ENCODE measurements at places on chromosomes 1 and 21.
A peak's percentile ranks its signal among the peaks of the same experiment; 100 is the strongest.

DNA sequence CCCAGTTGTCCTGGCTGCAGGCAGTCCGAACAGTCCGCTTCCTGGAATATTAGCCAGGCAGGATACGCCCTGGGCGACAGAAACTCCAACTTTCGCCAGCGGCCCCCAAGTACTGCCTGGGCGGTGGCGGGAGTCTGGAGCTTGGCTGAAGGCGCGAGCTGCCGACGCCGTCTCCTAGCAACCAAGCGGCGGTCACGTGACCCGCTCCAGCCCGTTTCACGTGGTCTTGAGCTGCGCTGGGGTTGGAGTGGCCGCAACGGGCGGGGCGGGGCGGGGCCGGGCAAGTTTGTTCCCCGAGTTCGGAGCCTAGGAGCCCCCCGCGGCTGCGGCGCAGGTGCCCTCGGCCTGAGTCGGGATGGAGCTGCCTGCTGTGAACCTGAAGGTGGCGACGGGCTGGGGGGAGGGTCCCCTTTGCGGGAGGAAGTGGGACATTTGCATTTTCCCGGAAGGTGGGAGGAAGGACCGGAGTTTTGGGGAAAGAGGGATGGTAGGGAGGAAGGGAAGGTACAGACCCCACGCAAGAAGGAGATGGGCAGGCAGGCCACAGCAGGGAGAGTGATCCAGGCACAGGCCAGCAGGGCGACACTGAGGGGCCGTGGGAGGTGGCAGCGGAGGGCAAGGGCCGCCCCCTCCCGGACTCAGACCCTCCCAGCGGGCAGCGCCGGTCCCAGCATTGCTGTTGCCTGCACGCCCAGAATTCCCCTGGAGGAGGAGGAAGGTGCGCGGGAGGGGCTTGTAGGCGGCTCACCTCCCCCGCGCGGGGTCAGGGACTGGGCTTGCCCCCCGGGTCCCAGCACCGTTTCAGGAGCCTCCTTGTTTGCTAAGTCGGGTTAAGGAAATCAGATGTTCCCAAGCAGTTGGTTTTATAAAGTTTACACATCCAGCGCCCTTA is at the start of gene AGTRAP:
Gene AGTRAP (plus strand): TSS at position 283 of the 892 bp plus-strand sequence. CDS start 73 bp downstream, at position 356.
- DNase-seq, result peak; percentile 97

DNA sequence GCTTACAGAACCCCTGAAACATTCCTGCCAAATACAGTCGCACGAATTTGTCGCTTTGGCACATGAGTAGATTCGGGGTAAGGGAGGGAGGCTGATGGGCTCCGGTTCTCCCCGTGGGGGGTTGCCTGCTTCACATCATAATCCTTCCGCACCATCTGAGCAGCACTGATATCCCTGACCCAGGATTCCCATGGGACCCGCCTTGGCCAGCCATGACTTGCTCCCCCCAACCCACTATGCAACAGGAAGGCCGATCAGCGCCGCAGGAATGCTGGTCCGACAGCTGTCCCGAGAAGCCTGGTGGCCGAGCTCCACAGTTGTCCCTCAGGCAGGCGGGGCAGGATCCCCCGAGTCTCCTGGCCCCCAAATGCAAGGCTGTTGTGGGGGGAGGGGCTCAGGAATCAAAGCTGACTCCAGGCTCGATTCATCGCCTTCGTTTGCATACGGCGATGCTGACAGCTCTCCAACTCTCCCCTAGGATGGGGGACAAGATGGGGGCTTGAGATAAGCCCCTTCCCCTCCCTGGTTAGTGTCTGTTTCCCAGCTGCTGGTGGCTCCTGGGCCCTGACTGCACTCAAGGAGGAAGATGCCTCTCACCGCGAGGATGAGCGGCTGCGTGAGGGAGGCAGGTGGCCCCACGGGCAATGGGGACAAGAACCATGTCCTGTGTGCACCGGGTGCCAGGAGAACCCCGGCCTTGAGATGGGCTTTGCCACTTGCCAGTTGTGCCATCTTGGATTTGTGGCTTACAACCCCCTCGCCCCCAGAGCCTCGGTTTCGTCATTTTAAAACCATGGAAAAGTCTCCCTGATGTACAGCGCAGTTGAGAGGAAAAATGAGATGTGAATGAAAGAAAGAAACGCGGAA is 9.3 kb downstream of the DRAXIN start:
- DNase-seq, result no peak

DNA sequence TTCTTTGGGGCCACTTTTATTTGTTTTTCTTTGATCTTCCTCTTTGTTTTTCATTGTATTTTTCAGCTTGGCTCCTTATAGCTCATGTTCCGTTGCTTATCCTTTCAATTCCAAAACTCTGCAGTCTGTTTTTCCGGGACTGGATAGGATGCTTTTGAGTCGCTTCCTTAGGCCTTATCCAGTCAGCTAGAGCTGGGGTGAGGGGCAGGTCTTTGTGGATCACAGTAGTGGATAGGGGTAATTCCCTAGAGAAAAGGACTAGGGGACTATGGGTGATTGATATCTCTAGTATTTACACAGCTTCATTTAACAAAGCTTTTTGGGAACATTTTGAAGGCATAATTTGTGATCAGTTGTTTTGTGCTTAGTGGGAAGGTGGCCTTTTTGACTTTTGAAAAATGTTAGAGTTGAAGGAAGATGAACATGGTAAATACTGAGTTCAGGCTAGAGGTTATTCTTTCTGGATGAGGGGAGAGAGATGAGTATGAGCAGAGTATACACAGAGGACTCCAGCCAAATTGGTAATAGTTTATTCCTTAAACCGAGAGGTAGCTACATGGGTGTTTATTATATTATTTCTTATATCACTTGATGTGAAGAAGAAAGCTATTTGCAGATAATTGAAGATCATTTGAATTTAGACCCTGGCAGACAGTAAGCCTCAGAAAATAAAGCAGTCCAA is 22.5 kb downstream of the CEP350 start:
- no peak for DNase-seq

DNA sequence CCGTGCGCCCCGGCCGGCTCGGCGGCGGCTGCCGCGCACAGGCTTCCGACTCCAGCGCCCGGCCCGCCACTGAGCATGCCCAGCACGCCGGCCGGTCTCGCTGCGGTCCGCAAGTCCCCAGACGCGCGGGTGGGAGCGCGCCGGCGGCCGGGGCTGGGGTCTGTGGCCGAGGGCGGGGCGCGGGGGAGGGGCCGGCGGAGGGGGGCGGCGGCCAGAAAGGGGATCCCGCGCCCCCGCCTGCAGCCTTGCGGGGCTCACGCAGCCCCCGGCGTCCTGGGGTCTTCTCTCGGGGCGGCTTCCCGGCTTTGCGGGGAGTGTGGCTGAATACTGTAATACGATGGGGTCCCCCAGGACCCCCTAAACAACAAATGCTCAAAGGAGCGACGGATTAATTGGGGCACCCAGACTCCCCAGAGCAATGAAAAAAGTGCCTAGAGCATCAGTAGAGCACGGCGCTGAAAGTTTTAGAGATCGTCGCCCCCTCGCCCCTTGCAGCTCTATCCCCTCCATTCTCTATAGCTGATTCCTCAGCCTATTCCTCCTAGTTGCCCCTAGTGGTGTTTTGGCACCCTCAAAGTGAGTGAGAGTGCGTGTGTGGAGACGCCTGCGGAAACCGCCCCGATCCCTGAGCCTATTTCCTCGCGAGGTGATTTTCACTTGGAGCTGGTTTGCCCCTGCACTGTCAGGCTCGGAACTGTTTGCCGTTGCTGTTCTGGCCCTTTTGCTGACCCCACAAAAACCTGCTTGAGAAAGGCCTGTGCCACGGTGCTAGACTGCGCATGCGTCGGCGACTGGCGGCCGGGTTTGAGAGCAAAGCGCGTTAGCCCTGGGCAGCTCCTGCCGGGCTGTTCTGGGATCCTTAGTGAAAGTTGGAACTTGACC is at the start of gene VAV3:
Gene VAV3 (minus strand): TSS at position 71 of the 882 bp plus-strand sequence. CDS start 311 bp downstream, outside the sequence.
- peak; percentile 52 for DNase-seq

GRCh38 chr1:102435483-102435882 is 438.8 kb upstream of the OLFM3 start:
- DNase-seq, result no peak

DNA sequence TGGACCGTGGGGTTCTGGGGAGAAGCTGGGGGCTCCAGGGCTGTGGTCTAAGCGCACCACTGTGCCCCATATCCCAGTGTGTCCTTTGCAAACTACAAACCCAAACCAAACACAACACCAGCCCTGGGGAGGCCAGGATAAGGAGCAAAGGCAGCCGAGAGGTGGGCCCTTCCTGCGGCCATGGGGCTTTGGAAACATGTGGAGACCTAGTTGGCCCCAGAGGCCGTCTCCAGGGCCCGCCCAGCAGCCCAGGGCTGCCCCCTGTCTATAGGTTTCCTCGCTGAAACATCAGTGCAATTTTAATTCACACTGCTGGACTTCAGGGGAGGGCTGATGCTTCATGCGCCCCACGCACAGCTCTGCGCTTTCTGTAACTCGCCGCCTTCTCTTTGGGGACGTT is 61.3 kb downstream of the PRDM16 start:
- DNase-seq, result no peak

GRCh38 chr1:35866991-35867390 is 16.0 kb upstream of the AGO1 start:
- DNase-seq, result no peak

- no peak for DNase-seq
Measured at GRCh38 chr1:246526915-246527314, 19.8 kb upstream of the SMYD3 start.

GRCh38 chr1:35532497-35533223 is 24.5 kb downstream of the KIAA0319L start:
- no peak for DNase-seq

- no peak for DNase-seq
Measured at GRCh38 chr1:38908821-38909220, 27.4 kb upstream of the GJA9 start.

DNA sequence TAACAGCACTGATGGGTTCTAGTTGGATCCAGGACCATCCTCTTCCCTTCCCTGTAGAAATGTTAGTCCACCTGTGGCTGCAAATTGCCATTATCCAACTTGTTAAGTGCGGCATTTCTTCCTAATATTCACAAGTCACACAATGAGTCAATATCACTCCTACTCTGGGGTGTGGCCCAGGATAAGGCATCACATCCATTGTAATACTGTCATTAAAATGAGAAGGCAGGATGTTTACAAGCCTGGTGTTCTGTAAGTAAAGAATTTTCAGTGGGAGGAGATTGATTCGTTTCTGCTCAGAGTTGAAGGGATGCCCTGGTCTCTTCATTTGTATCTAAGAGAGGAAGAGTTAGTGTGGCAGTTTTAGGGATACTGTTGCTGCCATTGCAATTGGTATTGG is 18.1 kb upstream of the ARHGAP29 start:
- no peak for DNase-seq

DNA sequence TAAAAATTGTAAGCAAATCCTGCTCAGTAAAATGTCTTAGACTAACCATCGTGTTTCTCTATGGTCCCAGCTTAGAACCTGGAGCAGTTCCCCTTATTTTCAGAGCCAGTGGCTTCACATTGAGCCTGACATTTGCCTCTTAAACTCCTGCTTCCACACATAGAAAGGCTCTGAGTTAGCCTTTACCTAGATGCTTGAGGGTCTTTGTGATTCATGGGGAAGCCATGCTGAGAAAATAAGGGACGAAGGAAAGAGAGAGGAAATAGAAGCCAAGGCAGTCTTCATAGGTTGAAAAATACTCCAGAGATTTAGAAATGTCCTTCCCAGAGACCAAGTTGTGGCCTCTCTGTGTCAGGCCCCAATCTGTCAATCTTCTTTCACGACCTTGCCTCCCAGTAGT is 16.1 kb upstream of the RBBP5 start:
- DNase-seq, result no peak

GRCh38 chr1:182080955-182081582 is 19.6 kb upstream of the ZNF648 start:
- peak; percentile 52 for DNase-seq

DNA sequence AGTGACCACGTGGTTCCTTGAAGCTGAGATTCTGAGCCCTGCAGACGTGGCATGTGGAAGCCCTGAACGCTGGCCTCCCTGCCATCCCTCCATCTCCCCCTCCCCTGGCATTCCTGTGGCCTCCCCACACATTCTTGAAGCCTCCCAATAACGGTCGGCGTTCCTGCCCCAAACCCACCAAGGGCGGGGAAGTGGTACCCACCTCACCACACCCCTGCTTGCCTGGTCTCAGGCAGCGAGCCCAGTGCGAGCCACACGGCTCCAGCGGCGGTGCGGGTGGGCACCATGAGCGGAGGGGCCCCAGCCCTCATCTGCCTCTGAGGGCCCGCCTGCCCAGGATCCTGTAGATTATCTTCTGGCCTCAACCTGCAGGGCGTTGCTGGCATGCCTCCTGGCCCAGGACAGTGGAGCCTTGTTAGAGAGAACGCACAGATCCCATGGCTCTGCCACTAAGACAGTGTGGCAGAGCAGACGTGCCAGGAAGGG is 20.6 kb upstream of the PRELP start:
- DNase-seq, result no peak

DNA sequence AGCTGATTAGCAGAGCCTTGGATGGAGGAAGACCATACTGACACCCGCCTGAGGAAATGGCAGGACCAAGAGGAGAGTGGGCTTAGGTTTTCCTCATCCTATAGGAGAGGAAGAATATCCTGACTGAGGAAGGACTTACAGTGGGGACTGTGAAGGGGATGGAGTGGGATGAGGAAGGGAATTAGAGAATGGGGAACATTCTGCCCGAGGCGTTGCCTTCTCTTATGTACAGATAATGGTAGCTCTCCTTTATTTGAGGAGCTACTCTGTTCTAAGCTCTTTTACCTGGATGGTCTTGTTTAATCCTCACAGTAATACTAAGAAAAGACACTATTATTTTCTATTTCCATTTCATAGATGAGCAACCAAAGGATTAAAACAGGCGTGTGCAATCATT is 56.0 kb downstream of the OLFML3 start:
- no peak for DNase-seq

GRCh38 chr1:29708381-29708780 is 472.1 kb downstream of the PTPRU start:
- no peak for DNase-seq

DNA sequence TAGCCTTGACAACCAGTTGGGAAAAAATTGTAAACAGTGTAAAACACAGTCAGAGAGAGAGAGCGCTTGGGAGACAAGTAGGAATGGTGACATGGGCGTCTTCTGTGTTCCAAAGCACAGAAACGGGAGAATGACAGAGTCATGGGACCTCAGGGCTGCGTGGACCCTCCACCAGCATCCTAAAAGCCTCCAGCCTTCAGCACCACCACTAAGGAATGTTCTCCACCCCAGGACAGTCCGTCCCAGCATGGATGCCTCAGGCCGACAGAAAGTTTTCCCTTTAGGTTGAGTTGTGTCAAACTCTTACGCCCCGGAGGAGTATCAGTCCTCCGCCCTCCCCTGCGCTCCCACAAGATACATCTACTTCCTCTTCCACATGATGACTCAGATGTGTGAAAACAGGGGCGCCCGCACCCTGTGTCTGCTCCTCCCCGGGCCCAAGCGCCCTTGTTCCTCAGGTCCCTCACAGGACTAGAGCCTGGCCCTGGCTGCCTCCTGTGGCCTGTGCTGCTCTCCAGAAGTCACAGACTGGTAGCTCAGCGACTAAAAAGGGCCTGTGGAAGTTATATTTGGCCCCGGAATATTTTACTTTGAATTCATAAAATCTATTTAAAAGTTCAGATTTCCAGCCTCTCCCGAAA is 63.9 kb upstream of the EFHD2 start:
- DNase-seq, result peak; percentile 23

DNA sequence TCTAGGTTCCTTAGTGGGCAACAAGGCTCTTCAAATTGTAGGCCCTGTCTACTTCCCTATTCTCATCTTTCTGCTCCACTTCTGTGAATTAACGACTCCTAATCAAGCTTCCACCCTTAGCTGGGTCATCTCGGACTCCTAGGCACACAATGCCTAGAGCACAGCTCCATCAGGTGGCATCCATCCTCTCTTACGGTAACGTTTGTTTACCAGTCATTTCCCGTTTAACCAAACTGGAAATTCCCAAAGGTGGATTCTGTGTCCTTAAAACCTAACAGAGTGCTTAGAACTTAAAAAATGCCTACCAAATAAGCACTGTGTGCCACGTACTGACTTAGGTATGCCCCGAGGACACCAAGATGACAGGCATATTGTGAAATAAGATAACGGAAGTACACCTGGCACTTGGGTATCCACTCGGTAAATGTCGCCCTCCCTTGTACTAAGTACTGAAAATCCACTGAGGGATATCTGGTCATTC is 1.5 kb downstream of the PARP1 start:
- no peak for DNase-seq
